Activated effector memory CD4-positive, alpha-beta T cell treated with Interleukin-2 at 50 U/mL for 16 hours (primary cell): ENCODE measurements at places on chromosomes 3 and 15.

GRCh38 chr15:27094235-27094634 lies 123.3 kb downstream of the GABRG3 start:
- DNase-seq, result no peak

- DNase-seq, result peak; percentile 8
Measured at GRCh38 chr3:155744010-155744625, 753 bp downstream of the PLCH1 start.

- DNase-seq, result no peak
Measured at GRCh38 chr3:171838218-171838720, 4.9 kb upstream of the TMEM212 start.

GRCh38 chr3:65706776-65707568 lies 331.7 kb downstream of the MAGI1 start:
- no peak for DNase-seq

DNA sequence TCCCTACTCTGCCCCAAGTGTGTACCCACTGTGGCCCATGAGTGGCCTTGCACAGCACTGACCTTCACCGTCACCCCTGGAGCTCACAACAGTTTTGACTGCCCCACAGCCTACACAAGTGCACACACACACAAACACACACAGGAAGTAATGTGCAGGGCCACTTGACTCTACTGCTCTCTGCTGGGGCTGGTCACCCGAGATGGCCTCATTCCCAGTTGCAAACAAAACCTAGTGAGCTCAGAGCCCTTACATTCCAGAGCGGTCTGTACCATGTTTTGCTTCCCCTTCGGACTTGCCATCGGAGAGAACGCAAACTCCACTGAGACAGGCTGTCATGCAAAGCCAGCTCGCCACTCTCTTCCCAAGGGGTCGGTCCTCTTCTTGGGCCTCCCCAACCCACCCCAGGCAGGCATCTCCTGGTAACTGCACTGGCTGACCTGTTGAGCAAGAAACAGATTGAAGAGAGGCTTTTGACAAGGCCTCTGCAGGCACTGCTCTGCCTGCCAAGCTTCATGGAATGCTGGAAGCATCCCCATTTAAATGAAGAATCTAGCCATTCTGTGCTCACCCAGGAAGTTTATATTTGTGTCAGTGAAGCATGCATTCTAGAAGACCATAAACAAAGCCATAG lies 232.0 kb upstream of the IGF1R start:
- DNase-seq, result no peak

GRCh38 chr15:33059184-33059583 lies 135.3 kb downstream of the FMN1 start:
- DNase-seq, result no peak

GRCh38 chr3:81484520-81484919 lies 276.9 kb downstream of the GBE1 start:
- no peak for DNase-seq
